ENCODE measurements at places on chromosomes 11 and 22.
A peak's percentile ranks its signal among the peaks of the same experiment; 100 is the strongest.

- DNase-seq, result no peak
Observed at GRCh38 chr22:44363013-44363979, 50.5 kb upstream of the SHISAL1 start.

DNA sequence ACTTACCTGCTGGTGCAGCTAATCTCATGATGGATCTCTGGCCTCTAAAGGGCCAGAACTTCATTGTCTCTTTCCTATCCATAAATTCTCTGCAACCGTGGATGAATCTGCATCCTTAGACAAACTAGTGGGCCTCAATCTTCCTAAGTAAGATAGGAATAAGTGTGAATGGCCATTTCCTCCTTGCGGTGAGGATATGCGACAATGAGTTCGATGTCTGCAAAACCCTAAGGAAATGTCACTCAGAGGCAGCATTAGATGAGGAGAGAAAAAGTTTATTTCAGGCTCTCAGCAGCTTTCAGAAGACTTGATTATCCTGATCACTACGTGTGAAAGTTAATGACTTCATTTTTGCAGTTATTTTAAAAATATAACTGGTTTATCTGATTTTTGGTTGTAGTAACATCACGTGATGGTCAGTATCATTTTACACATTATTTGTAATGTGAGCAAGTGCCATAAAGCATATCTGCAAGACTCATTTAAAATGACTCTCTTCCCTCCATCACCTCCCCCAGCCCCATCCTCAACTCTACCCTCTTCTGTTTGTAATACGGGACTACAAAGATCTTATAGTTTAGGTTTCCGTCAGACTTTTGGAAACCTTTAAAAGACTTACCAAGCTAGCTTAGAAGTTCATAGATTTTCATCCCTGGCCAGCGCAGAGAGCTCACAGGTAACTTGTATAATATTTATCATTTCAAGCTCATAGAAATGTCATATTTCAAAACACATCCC lies 10.2 kb downstream of the GRAP2 start:
- no peak for DNase-seq

- DNase-seq, result peak; percentile 79
Observed at GRCh38 chr11:2265396-2265795, 5.0 kb downstream of the ASCL2 start.

DNA sequence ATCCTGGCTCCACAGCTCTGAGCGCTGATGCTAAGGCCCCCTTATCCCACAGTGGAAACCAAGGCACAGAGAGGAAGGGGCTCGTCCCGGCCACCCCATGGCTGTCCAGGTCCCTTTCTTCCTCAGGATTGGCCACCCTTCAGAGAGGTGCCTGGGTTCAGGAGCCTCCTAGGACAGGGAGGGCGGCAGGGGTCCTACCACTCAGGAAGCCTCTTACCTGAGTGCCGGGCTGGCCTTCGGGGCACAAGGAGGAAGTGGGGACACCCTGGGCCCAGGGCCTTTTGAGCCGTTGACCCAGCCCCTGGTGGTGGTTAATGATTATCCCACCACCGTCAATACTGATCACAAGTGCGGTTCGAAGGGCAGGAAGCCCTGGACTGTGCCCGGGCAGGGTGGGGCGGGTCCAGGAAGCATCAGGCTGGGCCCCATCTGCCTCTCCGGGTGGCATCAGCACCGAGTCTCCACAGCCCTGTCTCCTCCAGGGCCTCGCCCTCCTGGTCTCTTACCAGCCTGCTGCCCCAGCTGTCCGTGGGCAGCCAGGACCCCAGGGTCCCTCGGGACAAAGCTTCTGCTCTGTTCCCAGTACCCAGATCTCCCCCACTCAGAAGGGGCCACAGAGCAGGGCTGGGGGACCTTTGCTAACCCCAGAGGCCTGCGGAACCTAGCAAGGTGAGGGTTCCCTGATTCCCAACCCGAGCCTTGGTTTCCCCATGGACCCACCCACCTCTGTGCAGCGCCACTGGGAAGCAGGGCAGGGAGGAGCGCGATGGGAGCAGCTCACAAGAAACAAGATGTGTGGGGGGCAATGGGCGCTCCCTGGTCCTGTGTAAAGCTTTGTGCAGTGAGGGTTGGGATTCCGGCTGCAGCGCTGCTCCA lies 15.0 kb upstream of the EHD1 start:
- no peak for DNase-seq

- no peak for DNase-seq
Observed at GRCh38 chr11:66051371-66051765, 796 bp upstream of the SF3B2 start.

- DNase-seq, result no peak
Observed at GRCh38 chr11:92576315-92576714, 351.7 kb downstream of the FAT3 start.

- no peak for DNase-seq
Observed at GRCh38 chr11:116217006-116217405, 555.8 kb downstream of the BUD13 start.

DNA sequence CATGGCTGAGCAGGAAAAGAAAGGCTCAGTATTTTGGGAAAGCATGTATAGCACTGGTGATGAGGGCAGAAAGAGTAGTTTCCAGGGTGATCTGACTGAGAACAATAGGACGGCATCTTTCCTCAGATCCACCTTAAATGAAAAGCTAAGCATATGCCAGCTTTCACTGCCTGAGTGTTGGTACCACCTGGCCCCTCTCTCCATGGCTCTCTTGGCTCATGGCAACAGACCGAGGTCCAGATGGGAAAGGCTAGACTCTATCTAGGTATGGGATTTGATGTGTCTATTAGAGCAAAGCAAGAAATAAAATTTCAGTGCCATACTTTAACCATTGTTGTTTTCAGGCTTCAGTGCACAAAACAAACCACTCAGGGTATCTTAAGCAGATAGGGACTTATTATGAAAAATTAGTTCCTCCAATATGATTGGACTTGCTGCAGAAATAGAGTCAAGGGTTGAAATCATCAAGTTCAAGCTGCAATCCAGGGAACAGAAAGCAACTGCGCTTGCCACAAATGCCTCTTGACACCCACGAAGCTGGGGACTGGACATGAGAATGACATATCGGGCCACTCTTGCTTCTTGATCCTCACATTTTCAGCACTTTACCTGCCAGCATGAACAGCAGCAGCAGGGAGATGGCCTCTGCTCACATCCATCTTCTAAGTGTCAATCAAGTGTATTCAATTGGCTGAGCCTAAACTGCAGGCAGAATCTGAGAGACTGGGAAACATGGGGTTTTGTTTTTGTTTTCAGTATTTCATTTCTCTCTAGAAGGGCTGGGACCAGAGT lies 64.0 kb upstream of the SNX19 start:
- no peak for DNase-seq

DNA sequence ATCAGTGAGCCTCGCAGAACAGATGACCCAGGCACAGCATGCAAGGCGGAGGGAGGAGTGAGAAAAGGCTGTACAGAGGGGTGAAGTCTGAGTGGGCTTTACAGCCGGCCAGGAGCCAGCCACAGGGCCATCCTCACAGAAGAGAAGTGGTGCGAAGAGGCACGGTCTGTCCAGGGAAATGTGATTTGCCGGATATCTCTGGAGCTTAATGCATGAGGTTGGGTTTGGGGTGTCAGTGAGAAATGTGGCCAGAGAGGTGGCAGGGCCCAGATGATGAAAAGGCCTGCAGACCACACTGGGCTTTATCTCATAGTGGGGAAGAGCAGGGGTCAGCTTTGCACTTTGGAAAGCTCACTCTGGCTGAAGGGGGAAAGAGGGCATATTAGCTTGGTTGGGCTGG lies 255.2 kb downstream of the BUD13 start:
- DNase-seq, result no peak

- no peak for DNase-seq
Observed at GRCh38 chr11:95245038-95245437, 14.0 kb upstream of the SESN3 start.

- DNase-seq, result no peak
Observed at GRCh38 chr11:134339756-134340155, 8.0 kb downstream of the GLB1L2 start.

GRCh38 chr22:30291058-30291892 lies 2.0 kb upstream of the CASTOR1 start:
- DNase-seq, result no peak

DNA sequence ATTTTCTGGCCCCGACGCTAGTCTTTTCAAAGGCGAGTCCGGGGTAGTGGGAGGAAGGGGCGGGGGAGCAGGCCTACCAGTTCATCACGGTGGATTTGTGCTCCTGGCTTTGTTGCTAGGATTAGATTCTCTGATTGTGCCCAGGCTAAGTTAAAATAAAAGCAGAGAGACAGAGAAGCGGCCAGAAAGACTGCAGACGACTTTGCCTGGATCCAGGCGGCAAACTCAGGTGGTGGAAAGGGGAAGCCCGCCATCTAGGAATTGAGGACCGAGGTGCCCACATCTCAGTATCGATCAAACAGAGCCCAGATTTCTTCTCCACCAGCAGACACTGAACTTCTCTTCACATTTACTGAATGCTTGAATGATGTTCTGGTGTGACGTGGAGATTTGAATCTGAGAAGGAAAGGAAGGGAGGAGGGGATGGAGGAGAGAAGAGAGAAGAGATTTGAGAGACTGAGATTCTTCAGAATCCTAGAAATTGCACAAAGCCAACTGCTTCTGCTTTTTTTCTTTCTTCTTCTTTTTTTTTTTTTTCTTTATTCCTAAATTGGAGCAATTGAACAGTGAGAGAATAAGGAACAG lies 2.7 kb downstream of the FAT3 start:
- DNase-seq, result no peak

DNA sequence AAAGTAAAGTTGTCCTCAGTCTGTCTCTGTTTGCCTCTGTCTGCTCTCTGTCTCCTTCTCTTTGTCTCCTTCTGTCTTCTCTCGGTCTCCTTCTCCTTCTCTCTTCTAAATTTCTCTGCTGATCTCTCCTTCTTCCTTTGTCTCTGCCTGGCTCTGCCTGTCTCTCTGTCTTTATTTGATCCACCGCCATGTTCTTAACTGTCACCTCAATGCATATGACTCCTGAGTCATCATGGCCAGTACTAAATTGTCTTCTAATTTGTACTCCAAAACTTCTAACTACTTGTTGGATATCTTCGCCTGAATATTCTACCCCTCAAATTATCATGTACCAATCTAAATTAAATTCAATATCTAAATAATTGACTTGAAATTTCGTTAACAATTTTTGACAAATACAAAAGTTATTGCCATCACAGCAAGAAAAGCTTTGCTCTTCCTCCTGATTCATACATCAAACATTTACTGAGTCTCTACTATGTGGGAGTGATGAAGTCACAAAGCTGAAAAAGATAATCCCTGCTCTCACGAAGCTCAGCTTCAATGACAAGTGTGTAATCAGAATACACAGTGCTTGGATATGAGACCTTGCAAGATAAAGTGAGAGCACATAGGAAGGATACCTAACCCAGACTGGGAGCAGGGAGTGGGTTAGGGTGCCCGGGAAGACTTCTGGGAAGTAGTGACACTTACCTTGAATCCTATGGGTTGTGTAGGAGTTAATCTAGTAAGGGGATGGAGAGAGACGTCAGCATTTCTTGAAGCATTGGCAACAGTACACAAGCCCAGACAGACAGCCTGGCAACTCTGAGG lies 193.0 kb downstream of the MAML2 start:
- no peak for DNase-seq

GRCh38 chr11:36116161-36116560 lies 172.3 kb downstream of the LDLRAD3 start:
- no peak for DNase-seq

DNA sequence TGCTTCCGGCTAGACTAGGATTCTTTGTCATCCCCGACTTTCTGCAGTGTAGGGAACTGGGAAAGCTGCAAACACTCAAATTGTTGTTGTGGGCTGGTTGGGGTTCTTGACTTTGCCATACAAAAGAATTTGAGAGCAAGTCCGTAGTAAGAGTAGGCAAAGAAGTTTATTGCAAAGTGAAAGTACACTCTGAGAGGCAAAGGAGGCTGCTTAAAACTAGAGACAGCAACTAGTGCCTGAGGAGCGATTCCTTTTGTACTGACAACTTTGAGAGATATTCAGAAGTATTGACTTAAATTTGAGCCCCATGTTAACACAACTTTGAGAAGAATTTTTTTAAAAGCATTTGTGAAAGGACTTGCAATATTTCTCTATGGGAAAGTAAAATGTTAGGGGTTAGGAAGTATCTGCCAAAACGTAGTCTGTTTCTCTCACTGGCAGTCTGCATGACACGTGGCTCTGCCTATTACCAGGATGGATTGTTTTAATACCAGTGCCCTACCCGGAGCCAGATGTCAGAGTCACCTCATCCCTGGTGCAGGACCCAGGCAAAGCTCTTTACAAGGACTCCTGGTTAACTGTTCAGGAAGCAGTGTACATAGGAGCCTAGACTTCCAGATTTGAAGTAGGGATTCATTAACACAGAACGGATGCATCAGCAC lies 85.0 kb upstream of the CLPB start:
- DNase-seq, result no peak

DNA sequence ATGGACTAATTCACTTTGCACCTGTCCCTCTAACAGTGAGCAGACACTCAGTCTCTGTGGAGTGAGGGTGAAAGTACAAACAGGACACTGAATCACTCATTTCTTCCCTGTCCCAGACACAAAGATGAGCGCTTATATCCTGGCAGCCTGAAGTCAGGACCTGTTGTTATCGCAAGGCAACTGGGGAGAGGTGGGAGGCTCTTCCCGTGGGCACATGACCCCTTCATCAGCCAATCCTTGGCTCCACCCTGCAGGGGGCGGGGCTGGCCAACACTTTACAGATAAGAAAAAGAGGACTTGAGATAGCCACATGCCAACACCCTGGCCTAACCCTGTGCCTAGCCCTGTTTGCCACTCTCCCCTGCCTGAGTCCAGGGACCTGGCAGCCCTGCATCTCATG lies 29.5 kb upstream of the TESMIN start:
- no peak for DNase-seq

DNA sequence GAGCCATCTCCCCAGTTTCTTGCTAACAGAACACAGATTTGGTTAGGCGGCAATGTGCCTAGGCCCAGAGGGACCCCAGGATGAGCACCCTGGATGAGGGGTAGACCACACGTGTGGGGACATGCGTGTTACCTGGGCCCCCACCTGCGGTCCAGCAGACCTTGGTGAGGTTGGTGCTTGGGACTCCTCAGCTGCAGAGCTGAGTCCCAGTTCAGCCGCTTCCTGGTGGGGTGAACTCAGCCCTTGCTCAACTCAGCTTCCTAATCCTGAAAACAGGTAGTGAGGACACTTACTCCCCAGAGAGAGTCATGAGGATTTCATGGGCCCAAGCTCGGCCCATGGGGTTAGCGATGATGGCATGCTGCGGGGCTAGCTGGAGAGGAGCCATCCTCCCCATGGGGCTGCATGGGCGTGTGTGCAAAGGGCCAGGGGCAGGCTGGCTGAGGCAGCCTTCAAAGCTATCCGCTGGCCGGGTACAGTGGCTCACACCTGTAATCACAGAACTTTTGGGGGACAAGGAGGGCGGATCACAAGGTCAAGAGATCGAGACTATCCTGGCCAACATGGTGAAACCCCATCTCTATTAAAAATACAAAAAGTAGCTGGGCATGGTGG lies 46.9 kb upstream of the SHISAL1 start:
- no peak for DNase-seq

DNA sequence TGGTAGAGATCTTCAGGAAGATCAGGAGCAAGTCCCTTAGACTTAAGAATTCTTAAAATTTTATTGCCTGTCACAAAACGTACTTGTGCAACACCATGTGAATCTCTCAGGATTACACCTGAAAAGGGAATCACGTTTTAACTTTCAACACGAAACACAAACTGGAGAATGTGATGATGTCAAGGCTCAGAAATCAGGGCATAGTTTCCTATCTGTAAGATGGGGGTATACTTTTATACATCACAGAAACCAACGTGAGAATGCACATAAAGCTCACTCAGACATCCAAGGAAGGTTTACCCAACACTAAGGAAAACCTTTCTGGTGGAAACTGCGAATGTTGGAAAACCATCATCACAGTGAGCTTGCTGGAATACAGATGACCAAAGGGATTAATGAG lies 2.0 kb downstream of the RPS13 start:
- DNase-seq, result no peak

Measured in B cell (primary cell).